ENCODE measurements at places on chromosomes 4 and X.

DNA sequence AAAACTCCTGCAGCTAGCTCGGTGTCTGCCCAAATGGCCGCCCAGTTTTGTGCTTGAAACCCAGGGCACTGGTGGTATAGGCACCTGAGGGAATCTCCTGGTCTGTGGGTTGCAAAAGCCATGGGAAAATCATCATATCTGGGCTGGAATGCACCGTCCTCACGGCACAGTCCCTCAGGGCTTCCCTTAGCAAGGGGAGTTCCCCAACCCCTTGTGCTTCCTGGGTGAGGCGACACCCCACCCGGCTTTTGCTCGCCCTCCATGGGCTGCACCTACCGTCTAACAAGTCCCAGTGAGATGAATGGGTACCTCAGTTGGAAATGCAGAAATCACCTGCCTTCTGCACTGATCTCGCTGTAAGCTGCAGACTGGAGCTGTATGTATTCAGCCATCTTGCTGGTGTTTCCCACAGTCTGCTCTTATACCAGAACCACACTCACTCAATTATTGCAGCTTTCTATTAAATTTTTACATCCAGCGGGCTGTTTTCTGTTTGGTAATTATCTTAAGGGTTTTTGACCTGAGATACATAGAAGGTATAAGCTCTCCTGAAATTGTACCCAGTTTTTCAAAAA, 36.7 kb upstream of the NPNT start:
- DNase-seq: no peak

- DNase-seq: peak; percentile 11
Observed at GRCh38 chr4:146338512-146338911, 124.2 kb downstream of the REELD1 start.

DNA sequence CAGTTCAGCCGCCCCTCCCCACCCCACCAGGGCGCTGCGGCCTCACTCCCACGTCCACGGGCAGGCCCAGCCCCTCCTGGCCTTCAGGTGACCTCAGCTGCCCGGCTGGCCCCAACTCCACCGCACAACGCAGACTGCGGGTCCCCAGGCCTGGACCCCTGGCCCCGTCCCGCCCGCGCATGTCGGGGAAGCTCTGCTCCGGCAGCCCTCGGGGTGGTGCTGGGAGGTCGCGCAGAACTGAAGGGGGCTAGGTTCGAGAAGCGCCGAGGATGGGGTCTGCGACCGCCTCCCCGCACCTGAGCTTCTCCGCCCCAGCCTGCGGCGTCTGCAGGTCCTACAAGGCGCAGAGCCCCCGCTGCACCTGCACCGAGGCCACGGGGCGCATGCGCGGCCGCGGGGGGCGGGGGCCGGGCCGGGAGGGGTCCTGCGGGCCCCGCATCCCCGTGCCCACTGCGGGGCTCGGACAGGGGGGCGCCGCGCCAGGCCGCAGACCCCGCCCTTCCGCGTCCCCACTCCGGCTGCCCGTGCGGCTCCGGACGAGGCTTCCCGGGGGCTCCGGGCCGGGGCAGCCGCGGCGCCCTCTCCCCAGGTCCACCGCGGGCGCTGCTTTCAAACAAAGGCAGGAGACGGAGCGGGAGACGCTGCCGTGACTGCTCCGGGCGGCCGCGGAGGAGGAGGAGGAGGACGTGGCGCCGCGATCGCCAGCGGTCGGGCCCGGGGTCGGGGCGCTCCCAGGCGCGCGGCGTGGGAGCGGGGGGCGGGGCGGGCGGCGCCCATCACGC, 672 bp upstream of the NAT8L start:
- DNase-seq: no peak

DNA sequence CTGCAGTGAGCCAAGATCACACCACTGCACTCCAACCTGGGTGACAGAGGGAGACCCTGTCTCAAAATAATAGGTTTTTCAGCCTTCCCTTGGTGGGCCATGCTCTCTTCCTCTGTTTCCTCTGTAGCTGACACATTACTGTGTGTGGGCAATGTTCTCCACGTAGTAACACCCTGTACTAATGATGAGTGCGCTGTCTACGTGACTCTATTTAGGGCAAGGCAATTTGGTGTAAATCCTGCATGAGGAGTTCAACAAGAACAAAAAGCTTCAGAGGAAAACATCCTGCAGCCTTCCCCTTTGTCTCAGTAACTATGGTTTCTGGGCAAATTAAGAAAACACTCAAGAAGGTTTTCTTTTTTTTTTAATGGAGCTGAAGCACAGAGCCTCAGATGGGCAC, 24.4 kb upstream of the JAKMIP1 start:
- no peak for DNase-seq

GRCh38 chrX:12986164-12986779, 11.4 kb downstream of the TMSB4X start:
- no peak for DNase-seq

DNA sequence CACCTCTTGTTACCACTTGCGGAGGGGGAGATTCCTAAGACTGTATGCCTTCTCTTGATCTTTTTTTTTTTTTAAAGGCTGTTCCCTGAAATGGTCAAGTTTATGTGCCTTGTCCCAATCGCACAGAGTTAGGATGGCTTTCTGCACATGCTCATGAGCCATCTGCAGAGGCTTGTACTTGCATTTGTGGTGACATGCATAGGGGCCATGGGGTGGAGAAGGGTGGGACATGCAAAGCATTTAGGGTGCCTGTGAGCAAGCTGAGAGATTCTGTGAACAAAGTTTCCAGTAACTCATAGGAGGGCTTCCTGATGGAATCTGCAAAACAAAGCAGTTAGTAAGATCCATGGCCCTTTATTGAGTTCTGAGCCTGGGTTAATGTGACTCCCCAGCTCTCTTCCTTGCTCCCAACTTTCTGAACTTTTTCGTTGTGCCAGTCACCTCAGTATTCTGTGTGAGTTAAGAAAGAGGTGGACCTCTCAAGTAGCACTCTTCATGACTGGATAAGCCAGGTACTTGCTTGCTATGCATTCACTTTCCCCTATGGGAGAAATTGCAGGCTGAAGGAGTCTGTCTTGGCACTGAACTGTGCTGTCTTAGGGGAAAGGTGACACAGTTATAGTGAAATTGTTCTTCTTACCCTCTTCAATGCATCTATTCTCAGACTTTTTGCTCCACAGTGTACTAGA, 37.9 kb upstream of the DHX15 start:
- DNase-seq: no peak

DNA sequence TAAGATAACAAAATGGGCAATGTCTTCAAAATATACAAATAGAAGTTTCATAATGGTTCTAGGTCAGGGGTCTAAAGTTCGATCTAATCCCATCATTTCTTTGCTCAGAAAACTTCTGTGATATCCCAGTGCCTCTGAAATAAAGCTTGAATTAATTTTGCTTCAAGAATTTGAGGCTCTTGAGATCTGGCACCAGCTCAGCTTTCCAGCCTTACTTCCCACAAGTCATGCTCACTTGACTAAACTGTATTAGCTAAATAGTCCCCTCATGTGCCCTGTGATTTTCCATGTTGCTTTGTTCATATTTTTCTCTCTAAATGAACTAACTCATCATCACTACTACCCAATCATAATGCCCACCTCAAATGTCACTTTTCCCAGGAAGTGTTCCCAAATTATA, 50.8 kb upstream of the MBNL3 start:
- DNase-seq: no peak

DNA sequence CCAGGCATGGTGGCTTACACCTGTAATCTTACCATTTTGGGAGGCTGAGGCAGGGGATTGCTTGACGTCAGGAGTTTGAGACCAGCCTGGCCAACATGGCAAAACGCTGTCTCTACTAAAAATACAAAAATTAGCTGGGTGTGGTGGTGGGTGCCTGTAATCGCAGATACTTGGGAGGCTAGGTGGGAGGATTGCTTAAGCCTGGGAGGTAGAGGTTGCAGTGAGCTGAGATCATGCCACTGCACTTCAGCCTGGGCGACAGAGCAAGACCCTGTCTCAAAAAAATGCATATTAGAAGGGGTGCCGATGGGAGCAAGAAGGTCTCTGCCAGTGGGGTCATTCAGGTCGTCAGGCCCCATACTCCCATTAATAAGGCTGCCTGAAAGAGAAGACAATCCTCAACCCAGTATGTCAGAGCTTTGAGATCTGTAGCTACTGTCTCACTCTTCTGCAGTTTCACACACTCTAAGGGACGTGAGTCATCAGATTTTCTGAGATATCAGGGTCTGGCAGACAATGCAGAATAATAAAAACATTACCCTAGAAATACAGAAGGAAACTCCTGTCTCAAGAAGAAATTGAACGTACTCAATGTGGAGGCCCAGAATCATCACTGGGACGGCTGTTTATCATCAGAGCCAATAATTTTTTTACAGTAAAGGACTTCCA, 176.7 kb upstream of the FAT1 start:
- no peak for DNase-seq

GRCh38 chrX:134174859-134175258, 62.1 kb upstream of the CCDC160 start:
- DNase-seq: no peak

DNA sequence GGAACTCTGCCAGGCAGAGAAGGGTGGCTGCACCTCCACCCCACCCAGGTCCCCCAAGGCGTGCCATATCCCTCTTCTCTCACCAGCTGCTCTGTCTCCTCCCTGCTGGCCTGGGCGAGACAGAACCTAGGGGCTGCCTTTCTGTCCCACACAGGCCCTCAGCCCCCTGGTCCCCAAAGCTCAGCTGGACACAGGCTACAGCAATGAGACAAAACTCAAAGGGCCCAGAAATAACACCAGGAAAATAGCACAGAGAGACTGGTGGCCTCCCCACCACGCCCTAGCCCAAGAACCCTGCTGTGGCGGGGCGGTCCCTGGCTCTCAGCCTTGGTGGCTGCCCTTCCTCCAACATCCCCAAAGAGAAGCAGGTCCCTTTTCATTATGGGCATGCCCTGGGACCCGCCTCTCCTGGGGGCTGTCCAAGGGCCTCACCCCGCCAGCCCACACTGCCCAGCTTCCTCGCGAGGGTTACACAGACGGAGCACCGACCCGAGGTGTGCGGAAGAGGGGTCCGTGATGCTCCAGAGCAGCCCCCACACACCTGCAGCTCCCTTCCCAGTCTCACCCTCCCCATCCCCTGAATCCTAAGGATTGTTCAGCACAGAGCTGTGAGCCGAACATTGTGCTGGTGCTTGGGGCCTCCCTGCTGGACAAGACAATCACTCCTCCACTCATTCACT, 67.7 kb upstream of the HMX1 start:
- no peak for DNase-seq

DNA sequence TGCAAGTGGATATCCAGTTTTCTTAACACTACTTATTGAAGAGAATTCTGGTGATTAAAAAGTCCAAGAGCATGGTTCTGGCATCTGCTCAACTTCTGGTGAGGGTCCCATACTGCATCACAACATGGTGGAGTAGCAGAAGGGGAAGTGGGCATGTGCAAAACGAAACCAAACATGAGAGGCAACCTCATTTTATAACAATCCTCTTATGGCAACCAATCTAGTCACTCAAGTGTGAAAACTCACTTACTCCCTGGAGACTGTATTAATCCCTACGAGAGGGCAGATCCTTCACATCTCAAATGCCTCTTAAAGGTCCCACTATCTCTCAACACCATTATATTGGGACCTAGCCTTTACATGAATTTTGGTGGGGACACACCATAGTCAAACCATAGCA, 55.4 kb upstream of the TRO start:
- DNase-seq: no peak

- DNase-seq: peak; percentile 78
Observed at GRCh38 chr4:1870328-1870577, 940 bp upstream of the NSD2 start.

DNA sequence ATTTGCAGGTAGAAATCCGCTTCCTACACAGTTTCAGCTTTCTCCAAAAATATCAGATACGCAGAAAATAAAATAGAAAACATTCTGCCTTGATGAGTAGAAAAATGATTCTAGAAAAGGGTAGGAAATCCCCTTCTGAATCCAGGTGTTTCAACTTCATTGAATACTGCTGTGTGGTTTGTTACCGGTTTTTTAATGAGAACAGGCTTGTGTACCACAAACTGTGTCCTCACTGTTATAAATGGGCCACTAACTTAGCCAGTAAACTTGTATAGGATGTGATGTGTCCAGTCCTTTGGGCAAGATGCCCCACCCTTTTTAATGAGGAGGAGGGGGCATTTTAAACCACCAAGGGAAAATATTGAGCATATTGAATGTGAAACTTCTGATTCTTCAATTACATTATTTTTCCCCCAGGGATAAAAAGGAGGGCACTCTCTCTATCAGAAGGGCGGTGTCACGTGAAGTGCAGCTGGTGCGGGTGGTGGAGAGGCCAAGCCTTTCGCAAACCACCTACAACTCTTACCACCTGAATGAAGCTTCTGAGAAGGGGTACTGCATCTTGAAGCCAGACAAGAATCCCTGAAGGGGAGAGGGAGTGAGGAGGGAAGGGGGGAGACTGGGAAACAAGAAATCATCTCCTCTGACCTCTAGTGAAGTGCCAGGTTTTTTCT, 4.5 kb downstream of the CXXC4 start:
- DNase-seq: peak; percentile 21

DNA sequence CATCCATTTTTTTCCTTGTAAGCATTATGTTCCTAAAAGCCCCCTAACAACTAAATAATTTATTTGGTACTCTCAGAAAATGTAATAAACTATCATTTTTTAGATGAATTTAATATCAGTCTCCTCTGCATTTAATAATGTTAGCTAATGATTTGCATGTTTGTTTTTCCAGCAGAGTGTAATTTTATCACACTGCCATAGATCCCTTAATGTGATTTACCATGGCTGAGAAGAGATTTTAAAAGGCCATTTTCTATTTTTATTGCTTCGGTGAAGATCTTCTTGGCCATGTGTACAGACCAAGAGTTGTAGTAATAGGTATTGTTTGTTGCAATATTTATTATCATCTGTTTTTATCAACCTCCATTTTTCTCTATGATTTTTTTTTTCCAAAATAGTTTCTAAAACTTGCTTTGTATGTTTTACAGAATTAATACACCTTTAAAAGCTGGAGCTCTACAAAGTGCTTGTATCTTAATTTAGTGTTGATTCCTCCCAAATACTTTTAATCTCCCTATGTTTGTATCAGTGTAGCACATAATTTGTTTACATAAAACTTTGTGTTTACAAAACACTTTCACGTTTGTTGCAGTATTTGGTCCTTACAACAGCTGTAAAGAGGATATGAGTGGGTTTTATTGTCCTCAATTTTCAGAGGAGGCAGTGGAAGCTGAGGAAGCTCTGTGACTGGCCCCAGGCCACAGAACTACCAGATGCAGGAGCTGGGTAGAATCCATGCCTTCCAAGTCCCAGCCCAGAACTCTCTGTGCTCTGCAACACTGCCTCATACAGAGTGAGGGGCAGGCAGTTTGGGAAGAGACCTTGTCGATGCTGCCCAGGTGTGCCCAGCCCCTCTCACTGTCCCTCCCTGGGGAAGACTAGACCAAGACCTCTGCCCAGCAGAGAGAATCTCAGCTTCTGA, 58.1 kb downstream of the FAM114A1 start:
- no peak for DNase-seq

GRCh38 chr4:15677507-15677988, 4.1 kb upstream of the FAM200B start:
- DNase-seq: no peak

Measured in SK-MEL-5 (cell line).